ENCODE measurements at places on chromosomes 7 and 10.

- no peak for DNase-seq
Observed at GRCh38 chr7:54814401-54814800, 55.4 kb upstream of the SEC61G start.

DNA sequence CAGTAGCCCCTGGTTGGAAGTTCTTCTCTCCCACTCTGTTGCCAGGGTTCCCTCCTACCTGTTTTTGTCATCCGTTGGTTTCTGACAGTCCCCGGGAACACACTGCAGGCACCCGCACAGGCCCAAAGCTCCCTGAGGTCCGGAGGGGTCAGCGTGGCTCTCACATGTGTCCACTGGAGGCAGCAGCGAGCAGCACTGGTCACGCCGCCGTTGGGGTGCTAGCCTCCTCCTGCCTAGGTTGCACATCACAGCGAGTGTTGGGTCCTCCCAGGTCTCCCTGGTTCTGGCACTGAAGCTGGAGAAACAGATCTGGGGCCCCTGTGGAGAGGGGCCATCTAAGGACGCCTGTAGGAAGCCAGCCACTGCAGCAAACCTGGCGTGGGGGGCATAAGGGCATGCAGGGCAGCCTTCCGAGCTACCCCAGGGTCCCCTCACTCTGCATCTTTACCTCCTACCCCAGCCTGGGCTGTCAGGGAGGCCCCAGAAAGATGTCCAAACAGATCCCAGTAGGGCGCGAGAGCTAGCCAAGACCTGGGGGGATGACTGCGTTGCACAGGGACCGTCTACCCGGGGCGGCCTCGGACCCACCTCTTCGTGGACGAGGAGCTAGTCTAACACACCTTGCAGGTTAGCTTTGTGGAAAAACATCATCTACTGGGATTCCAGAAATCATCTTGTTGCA is 28.9 kb downstream of the LRRC27 start:
- peak; percentile 29 for DNase-seq

- no peak for DNase-seq
Observed at GRCh38 chr10:10854725-10855124, 162.9 kb upstream of the CELF2 start.

- no peak for DNase-seq
Observed at GRCh38 chr7:129052441-129052840, 2.5 kb downstream of the TNPO3 start.
